Gastroesophageal sphincter (tissue), 4 donors: ENCODE measurements at places on chromosomes 4 and X.
A peak's percentile ranks its signal among the peaks of the same experiment; 100 is the strongest.

DNA sequence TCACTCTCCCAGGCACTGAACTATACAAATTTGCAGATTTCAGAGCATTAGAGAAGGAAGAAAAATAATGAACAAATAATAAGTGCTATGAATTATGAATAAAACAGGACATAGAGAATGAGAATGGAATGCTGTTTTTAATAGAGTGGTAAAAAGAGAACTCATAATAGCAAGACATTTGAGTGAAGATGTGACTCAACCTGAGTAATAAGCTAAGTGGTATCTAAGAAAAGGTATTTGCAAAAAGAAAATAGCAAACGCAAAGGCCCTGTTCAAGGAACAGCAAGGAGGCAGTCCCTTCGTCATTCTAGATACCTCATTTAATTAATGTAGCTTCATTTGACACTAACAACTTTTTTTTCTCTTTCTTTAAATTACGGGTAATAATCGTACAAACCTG, 1910.0 kb upstream of the TENM3 start:
- no peak for ATAC-seq

DNA sequence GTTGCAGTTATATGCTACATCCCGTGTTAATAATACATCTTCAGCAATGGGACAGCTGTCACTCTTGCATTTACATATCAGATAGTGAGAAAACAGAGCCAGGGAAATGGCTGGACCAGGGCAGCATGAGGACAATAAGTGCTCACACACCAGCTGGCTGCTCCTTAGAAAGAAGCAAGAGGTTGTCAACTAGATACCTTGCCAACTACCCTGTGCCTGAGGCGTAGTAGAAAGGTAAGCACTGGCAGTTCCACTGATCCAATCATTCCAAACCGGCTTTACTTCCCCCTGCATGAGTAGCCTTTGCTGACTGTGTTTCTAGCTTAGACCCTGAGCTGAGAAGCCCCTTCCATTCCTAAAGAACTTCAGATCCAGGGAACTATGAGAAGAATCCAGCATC, 52.2 kb upstream of the FGF13 start:
- no peak for ATAC-seq

DNA sequence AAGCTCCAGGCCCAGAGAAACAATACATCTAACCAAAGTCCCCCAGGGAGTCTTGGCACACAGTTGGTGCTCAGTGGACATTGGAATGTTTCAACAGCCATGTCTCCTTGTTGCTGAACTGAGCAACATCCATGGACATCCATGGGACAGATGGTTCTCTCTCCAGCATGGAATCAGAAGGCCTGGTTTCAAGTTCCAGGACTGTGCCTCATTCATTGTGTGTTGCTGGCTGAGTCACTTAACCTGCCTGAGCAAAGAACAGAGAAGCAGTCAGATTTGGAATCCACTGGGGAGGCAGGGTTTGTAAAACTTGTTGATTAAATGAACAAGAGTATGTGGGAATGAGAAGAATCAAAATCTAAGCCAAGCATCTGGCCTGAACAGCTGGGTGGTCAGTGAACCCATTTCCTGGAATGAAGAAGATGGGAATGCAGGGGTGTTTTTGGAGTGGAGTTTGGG, 147.9 kb downstream of the CHIC2 start:
- ATAC-seq = no peak

DNA sequence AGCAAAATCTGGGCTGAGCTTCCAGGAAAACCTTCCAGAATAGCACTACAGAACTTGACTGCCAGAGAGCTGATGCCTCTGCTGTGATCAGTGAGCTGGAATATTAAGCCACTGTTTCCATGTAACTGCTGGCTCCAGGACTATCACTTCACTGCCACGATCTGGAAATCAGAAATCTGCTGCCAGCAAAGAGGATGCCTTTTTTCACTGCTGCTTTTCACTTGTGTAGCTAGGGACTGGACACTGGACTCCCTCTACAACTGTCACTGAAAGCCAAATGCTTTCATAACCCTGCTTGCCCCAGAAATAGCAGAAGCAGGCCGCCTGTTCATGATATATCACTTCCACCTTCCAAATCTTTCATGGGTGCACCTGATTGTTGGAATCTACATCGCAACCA, 9.4 kb upstream of the AP1S2 start:
- peak; percentile 19 for ATAC-seq

DNA sequence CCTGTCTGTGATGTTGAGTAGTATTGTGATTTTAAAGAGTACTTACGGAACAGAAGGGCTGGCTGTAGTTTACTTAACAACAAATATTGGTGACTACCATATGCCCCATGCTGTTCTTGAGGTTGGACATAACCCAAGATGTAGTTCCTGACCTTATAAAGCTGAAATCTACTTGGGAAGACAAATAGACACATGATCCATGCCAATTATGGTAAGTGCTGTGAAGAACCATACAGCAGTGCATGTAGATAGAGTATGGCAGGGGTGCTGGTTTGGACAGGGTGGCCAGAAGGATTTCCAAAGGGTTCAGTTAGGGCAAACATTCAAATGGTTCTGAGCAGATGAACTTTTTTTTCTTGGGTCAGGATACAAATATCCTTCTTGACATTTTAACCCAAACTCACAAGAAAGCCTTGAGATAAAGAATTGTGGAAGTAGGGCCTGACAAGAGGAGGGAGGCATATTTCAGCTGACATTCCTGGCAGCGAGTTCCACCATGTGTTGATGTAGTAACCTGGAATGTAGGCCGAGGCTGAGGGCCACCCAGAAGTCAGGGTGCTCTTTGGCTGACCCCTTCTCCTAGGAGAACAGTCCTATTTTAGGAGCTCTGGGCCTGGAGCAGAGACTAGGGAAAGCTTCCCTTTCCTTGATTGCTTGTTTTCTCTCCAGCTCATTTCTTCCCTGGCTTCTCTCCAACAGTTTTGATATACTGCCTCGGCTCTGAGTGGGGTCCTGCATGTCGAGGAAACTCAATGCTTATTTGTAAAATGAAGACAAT, 74.2 kb downstream of the FREM3 start:
- peak; percentile 93 for ATAC-seq

DNA sequence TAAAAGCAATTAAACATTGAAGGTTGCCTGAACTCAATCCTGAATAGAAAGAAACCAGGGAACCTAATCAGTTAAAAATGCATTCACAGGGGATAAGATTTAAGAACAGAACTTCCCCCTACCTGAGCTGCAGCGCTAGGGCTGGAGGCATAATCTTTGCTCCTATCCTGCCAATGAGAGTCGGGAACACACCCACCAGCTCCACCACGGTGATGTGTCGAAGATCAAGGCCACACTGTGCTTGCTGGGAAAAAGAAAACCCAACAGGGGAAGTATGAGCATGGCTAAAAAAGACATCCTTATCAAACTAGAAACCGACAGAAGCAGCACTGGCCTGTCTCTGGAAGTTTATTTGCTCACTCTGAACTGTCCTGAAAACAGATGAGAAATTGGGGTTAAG, 66.3 kb downstream of the SRPX start:
- no peak for ATAC-seq

DNA sequence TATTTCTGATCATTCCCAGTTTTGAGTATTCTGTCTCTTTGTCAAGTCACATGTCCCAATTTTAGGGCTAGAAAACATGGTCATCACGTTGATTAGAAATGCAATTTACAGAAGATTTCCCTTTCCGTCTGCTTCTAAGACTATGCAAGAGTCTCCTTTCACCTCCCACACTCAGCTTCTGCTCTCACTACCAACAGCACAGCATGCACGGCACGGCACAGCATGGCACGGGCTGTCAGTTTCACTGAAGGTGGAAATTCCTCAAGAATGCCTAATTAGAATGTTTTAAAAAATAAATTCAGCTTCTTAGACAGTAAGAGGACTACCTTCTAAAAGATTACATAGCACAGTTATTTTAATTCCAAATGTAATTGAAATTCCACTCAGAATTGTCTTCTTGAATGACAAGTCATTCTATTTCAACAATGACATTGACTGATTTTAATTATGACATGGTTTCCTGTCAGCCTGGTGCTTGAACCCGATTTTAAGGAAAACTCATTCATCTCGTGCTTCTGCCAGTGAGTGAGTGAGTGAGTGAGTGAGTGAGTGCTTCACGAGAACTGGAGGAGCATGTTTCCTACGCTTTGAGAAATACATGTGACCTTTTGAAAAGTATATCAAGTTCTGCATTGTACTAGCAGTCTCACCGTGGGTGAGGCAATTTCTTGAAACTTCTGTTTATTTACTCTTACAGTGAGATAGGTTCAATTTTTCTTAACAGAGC, 124.8 kb upstream of the SORBS2 start:
- no peak for ATAC-seq

GRCh38 chrX:8728932-8729535, 2.9 kb downstream of the ANOS1 start:
- no peak for ATAC-seq
